ENCODE measurements at places on chromosomes 2 and 18.

GRCh38 chr2:241873803-241874110 lies 4.2 kb downstream of the RTP5 start:
- DNase-seq: peak; percentile 21

GRCh38 chr18:80105369-80106167 lies 3.5 kb upstream of the ADNP2 start:
- DNase-seq: no peak

DNA sequence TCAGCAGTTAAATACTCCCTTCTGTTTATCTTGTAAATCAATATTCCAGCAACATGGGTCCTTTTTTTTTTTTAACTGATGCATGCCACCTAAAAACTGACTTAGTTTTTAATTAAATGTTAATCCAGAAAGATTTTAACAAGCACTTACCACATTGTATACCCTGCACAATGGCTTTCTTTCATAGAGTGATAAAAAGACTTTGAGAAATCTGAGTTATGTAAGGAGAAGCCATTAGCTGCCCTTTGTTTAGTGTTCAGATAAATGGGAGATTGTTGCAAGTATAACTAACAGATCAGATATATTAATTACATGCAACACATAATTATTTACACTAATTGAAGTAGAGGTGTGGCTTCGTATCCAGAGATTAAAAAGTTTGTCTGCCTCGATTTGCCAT lies 22.7 kb upstream of the NFATC1 start:
- no peak for DNase-seq

GRCh38 chr18:54280220-54280569 lies 10.9 kb downstream of the POLI start:
- no peak for DNase-seq

DNA sequence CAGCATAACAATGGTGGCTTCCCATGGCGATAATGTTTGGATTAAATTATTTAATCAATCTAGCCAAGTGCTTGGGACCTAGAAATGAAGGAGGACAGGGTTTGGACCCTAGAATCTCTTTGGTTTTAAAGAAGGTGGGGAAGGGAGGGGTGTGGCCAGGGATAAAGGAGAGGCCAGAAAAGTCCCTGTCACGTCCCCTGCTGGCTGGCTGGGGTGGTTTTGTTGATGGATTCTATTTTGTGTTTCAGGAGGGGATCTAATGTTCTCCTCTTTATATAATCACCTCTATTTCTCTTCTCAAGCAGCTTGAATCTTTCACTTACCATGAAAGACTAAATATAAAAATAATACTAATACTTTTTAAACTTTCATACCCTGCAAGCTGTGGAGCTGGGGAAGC lies 52.6 kb upstream of the GALR1 start:
- DNase-seq: no peak

DNA sequence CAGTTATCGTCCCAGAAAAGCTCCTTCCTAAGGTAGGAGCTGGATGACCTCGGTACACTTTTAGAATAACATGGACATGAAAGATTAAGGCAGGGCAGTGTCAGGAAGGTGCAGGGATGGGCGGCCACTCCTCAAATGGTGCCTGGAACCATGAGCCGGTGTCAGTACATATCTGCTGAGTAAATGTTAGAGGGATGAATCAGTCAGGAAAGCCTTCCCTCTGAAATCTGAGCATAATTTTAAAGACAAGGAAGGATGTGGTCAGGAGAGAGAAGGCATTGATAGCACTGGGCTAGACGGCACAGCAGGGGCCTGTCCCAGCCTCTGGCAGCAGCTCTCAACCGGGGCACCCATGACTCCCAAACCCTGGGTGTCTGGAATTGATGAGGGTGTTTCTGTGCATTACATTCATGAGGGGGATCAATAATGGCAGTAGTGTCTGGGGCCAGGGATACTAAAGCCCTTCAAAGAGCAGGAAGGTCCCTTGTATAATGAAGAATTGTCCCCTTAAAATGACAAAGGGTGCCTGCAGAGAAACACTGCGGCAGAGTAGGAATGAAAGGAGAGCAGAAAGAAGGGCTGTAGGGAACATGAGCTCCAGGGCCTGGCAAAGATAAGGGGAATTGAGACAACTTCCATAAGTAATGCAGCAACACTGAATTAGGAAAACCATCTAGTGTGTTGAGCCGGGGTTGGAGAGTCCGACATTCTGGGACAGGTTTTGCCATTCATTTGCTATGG lies 162.3 kb upstream of the REV1 start:
- no peak for DNase-seq

DNA sequence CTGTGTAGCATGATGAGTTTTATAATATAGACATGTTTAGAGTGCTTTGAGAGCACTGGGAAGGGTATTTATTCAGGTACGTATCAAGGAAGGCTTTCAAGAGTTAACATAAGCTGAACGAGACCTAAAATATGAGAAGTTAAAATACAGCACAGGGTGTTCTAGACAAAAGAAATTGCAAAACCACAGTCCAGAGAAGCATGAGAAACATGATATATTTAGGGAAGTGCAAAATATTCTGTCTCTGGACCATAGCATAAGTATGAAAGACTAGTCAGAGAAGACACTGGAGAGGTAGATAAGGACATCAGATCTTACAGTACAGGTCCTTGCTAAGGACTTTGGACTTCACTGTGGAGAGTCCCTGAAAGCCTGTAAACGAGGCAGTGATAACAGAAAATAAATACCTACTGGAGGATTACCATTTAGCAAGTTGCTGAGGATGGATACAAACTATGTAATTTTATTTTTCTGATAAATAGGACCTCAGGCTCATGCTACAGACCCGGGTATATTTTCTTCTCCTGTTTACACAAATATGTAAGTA lies 43.7 kb downstream of the FSIP2 start:
- DNase-seq: no peak

DNA sequence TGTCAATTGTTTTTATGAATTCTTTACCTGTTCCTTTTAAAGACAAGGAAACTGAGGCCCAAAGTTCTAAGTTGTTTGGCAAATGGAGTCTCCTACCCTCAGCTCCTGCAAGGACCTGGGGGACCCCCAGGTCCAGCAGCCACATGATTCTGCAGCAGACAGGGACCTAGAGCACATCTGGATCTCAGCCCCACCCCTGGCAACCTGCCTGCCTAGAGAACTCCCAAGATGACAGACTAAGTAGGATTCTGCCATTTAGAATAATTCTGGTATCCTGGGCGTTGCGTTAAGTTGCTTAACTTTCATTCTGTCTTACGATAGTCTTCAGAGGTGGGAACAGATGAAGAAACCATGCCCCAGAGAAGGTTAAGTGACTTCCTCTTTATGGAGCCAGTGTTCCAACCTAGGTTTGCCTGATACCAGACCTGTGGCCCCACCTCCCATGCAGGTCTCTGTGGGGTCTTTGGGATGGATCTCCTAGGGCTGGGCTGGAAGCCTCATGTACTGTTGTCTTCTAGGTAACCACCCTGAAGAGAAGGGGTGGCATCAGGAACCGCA lies 5.6 kb upstream of the CENPA start:
- DNase-seq: peak; percentile 28

DNA sequence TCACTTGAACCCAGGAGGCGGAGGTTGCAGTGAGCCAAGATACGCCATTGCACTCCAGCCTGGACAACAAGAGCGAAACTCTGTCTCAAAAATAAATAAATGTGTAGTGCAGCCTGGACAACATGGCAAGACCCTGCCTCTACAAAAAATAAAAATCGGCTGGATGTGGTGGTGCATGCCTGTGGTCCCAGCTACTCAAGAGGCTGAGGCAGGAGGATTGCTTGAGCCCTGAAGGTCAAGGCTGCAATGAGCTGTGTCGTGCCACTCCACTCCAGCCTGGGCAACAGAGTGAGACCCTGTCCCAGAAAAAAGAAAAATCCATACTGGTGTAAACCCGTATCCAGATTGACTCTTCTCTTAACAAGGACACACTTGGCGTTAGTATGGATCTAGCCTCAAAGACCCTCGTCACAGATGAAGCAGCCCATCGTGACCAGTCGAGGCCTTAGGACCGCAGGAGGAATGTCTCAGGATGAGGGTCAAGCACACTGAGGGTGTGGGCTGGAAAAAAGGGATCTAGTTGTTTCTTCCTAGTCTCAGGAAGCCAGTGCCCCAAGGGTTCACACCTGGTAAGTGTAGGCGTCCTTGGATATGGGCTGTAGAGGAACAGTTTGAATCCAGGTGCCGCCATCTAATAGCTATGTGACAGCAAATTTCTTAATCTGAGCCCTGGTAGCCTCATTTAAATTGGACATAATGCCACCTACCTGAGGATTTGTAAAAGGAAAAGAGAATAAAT lies 4.0 kb upstream of the GPBAR1 start:
- no peak for DNase-seq

GRCh38 chr2:45505138-45505537 lies 105.9 kb downstream of the SRBD1 start:
- no peak for DNase-seq

DNA sequence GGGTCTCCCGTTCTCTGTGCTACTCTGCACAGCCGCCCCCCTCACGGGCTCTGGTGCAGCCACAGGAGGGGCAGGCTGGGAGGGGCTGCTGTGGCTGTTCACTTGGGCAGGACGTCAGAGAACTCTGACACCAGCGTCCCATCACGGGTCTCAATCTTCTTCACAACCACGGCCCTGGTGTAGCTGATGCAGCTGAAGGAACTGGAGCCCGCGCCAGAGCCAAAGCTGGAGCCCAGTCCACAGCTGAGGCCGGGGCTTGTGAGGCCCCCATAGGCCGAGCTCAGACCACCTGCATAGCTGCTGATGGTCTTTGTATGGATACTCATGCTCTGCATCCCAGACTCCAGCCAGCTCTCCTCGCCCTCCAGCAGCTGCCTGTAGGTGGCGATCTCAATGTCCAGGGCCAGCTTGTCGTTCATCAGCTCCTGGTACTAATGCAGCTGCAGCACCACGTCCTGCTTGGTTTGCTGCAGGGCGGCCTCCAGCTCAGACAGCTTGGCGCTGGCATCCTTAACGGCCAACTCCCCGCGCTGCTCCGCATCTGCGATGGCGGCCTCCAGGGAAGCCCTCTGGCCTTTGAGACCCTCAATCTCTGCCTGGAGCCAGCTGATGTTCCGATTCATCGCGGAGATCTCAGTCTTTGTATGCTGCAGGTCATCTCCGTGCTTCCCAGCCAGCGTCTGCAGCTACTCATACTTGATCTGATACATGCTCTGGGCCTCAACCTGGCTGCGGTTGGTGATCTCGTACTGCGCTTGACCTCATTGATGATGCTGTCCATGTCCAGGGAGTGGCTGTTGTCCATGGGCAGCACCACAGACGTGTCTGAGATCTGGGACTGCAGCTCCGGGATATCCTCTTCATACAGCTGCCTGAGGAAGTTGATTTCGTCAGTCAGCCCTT lies 7.4 kb upstream of the DUSP19 start:
- peak; percentile 62 for DNase-seq

DNA sequence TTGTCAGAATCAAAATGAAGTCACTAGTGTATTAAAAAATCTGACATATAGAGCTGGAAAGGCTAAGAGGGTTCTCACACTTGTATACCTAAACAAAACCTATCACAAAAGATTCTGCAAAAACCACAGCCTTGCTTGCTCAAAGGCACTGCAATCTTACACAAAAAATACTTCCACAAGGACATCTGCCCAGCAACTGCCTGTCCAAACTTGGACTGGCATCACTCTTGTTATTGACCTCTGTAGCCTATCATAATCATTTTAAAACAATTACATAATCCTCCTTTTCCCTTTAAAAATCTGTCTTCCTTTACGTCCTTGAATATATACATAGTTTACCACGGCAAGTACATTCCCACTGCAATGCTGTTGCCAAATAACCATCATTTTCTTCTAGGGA lies 19.9 kb downstream of the CHMP3 start:
- DNase-seq: no peak

GRCh38 chr2:173446722-173447121 lies 92.0 kb downstream of the CDCA7 start:
- DNase-seq: no peak

DNA sequence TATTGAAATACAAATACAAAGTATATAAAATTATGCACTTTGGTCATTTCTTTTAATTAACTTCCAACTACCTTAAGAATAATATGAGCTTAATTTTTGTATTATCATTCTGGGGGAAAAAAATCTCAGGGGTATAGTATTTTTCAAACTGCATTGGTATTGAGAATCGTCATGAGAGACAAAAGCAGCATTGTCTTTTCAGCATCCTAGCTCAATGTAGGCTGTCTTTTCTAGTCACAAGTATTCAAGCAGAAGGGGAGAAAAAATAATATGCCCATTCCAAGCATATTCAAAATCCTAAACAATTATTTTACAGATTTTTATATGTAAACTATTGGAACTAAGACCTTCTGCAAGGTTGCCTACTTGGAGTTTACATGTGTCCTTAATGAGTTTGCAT lies 693.3 kb downstream of the LRP1B start:
- no peak for DNase-seq

GRCh38 chr2:41924024-41924423 lies 123.8 kb upstream of the PKDCC start:
- DNase-seq: no peak

- no peak for DNase-seq
Observed at GRCh38 chr18:12595571-12596255, 62.2 kb downstream of the SPIRE1 start.

DNA sequence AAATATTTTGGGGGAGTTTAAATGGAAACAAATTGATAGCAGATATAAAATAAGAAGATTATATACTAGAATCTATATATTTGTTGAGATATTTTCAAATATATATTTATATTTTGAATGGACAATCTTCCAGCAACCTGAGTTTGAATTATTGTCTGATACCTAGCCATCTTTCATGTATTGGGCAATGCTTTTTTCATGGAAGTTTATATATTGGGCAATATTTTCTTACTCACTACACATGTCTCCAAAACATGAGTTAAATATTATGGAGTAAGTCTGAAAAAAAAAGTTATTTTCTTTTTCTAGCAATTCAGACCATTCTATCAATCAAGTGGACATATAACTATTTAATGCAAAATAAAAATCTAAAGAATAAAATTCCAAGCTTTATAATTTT lies 295.2 kb downstream of the NYAP2 start:
- DNase-seq: no peak
